ENCODE measurements at places on chromosomes 6 and 20.

- DNase-seq, result no peak
Observed at GRCh38 chr20:49507741-49508434, 25.4 kb upstream of the KCNB1 start.

GRCh38 chr6:131952886-131953509, 1.8 kb upstream of the CCN2 start:
- DNase-seq, result no peak

- peak; percentile 16 for DNase-seq
Observed at GRCh38 chr20:33914919-33915318, 78.8 kb upstream of the RALY start.

- DNase-seq, result no peak
Observed at GRCh38 chr20:35726842-35727711, 15.0 kb downstream of the RBM39 start.

DNA sequence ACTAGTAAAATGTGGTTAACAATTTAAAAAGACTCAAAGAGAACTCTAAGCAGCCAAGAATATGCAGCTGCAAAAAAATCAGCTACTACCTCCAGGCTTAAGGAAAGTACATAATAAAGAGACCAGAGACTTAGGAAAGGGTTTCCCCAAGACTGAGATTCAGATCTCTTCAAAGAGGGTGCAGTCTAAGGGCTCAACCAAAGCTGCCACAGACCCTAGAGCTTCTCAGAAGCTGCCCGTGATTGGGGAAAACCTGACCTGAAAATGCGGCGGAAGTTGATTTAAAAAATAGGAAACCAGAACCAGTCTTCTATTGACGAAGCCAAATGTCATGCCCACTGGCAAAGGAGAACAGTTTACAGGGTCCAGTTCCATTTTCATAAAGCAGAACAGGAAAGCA, 516.8 kb upstream of the MARCKS start:
- DNase-seq, result no peak

DNA sequence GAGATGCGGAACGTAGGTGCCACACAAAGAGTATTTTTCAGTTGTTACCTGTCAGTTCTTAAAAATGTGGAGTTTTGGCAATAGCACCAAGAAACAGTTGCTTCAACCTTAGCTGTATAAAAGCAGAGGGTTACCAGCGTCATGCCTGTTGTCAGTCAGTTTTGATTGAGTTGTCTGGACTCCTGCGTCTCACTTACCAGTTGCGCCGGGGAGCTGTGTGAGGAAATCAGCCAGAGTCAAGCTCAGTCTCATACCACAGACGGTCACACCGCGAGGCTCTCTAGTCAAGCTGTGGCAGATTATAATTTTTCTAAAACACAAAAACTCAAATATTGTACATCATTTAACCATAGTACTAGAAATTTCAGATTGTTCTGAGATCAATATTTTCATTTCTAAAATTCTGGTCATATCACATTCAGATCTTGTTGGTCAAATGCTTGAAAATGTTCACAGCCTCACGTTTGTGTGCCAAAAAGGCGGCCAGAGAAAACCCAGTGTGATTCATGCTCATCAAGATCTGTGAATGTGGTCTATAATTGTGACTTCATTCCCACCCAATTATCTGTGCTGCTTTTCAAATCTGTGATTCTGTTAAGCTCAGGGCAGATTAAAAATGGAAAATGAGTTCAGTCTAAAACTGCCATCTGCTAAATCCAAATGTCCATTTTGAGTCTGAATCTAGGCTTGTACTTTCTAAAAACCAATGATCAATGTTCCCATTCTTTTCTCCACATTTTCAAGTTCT, 37.5 kb downstream of the SASH1 start:
- DNase-seq, result no peak

GRCh38 chr20:46959821-46960220, 65.2 kb downstream of the EYA2 start:
- DNase-seq, result no peak

DNA sequence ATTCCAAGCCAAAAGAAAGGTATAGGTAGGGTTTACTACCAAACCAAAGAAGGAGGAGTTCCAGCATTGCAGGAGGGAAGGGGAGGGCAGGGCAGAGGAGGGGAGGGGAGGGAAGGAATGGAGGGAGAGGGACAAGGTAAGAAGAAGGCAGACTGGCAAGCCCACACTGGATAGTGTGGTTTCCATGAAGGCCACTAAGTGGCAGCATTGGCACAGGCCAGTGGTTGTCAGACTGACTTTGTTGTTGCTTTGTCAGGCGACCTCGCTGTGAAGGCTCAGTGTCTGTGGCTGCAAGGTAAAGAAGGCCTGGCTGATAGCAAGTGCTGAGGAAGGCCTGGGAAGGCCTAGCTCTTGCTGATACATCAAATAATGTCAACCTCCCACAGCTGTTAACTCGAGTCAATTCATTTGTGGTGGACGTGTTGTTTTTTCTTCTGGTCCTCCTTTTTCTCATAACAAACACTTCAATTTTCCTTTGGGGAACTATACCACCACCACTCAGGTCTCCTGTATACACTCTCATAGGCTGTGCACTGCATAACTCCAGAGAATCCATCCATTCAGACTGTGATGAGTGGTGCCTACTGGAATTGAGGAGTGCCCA, 7.7 kb upstream of the ZNF334 start:
- DNase-seq, result peak; percentile 41

GRCh38 chr6:21382821-21383449, 210.6 kb upstream of the SOX4 start:
- no peak for DNase-seq

DNA sequence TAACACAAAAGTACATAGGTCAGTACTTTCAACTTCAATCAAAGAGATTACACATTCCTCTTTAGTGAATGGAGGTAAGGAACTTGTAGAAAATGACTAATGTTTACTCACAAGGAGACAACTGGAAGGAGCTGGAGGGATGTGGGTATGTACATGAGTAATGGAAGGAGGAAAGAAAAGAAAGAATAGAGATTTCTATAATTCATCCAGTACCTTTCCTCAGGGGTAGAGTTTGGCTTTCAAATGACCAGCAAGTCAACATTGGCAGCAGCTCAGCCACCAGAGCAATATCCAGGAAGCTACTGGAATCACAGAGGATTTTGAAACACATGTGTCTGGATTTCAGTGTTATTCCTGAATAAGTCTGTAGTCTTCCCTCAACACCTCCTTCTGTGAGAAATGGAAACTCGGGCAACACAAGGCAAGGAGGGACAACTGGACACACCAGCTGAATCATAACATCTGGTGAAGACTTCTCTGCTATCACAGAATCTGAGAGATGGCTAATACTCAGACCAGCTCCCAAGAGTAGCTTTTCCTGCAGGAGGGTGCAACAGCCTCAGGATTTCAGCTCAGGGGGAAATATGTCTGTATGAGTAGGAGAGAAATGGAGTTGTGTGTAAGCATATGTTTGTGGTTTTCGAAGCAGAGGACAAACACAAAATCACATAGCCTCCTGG, 98.8 kb downstream of the HAO1 start:
- DNase-seq, result no peak

- no peak for DNase-seq
Observed at GRCh38 chr20:57683881-57684807, 25.7 kb downstream of the PMEPA1 start.

DNA sequence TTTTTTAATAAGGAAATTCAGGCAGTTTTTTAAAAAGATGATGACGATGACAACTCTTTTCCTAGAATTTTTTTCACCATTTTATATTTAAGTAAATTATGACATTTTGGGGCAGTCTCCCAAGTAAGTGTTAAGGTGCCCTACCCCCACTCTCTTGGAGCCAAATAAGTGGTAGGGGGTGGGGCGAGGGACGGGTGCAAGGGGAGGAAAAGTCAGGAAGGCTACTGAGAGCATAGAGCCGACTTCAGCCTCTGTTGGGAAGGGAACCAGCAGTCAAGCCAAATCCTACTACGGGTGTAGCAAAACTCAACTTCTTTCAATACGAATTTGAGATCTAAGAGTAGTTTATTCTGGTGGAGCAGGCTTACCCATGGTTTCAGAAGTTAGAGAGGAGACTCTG, 54.4 kb downstream of the KIZ start:
- no peak for DNase-seq

- DNase-seq, result no peak
Observed at GRCh38 chr6:85864453-85865401, 222.0 kb upstream of the SYNCRIP start.

- no peak for DNase-seq
Observed at GRCh38 chr20:1467355-1468116, 887 bp upstream of the NSFL1C start.

GRCh38 chr6:118298476-118299427, 249.3 kb upstream of the PLN start:
- no peak for DNase-seq

DNA sequence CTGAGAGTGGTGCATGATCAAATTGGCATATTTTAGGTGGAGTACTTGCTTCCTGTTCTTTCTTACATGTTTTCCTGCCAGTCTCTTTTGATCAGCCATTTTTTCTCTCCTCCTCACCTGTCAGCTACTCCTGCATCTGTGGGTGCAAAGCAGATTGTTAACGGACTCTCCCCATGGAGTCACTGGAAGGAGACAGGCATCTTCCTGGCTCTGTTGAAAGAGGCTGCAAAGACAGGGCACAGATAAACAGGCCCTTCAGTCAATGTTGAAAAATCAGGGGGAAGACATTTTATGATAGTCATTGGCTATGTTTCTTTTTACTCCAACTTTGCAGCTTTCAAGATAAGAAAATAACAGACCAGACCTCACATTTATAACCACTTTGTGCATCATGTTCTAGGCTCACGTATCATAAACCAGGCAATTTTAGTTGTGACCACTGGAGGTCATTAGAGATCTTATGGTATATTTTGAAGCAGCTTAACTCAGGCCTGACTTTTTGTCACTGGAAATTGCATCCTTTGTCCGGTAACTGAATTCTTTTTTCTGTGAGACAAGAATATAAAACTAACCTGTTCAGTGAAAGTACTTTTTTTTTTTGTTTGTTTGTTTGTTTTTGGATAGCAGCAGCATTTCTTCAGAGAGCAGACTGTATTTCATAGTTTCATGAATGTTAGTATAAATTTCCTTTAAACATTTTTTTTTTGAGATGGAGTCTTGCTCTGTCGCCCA, 20.1 kb downstream of the ECT2L start:
- no peak for DNase-seq
